HepG2 (cell line): ENCODE measurements at places on chromosomes 2 and 18. TPM values are rescaled to one million over a fixed set of nuclear protein-coding genes. Genes with fewer than 3 reads are reported as not detected.

DNA sequence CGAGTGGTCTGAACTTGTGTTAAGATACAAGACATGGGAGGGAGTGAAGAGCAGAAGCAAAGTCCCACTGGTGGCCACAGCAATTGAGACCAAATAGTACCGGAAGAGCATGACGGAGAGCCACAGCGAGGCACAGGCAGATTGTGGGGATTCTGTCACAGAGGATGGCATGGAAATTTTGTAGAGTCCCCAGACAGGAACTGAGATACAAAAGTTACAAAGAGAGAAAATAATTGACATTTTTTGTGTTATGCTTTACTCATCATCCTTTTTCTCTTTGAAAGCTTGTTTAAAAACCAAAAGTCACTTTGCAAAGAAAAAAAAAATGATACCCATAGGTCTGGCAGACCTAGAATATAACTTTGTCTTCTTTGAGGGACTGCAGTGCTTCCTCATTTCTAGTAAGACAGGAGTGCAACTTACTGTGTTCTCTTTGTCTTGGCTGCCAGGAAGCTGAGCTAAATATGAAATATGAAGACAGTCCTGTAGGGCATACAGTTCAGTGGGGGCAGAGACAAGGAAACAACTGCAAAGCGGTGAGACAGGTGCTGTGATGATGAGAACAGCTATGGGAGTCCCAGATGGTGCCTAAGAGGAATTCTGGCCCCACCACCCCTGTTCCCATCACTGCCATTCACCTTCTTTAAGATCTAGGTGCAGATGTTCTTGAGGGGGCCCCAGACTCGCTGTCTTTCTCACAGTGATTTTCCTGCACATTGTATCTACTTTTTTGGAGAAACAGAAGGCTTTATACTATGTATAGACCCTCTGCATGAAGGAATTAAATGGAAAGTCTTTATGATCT is 5.2 kb downstream of the ARHGAP25 start:
- no peaks in the 10 kb centered on the region for H3K36me3 ChIP-seq
- H3K4me1 ChIP-seq: no peaks in the 10 kb centered on the region

GRCh38 chr2:210474776-210475175 is 1.8 kb downstream of the LANCL1 start:
- H3K4me1 ChIP-seq: peaks cover 18% of the 10 kb centered on the region
- DNase-seq: no peak
- H3K4me3 ChIP-seq: no peak overlapping the region
- H3K27me3 ChIP-seq: no peaks in the 10 kb centered on the region

- DNase-seq: no peak
- no peaks in the 10 kb centered on the region for H3K27me3 ChIP-seq
- H3K4me1 ChIP-seq: no peaks in the 10 kb centered on the region
- no peak overlapping the region for H3K27ac ChIP-seq
Observed at GRCh38 chr2:154557906-154558305, 140.6 kb upstream of the KCNJ3 start.

DNA sequence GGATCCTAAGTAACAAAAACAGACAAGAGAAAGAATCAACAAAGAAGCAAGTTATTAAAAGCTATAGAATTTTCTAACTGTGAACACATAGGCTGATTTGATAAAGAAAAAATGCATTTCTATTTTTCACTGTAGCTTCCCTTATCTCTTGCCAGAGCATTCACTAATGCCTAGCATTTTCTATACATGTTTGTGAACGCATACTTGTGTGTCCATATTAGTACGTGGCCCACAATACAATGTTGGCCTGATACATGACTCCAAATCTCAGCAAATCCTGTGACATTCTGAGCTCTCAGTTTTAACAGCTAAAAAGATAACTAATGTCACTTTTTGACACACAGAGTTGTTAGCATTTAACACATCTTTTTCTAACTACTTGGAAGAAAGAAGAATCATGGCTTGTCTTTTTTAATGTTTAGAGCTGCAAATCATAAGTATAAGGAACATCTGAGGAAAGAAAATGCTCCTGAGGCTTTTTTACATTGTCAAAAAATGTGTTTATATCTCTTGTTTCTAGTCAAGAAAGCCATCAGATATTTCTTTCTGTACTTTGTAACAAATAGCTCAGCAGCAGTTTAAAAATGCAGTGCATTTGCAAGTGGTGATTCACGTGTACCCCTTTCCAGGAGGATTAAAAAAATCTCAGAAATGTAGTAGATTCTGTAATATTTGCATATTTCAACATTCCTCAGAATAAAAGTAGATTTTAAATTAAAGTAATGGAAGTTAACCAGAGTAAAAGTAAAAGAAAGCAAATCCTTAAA is 1646.8 kb upstream of the TMEFF2 start:
- H3K4me3 ChIP-seq: no peak overlapping the region
- H3K27ac ChIP-seq: no peak overlapping the region
- no peak for DNase-seq
- no peaks in the 10 kb centered on the region for H3K4me1 ChIP-seq
- H3K27me3 ChIP-seq: no peaks in the 10 kb centered on the region

DNA sequence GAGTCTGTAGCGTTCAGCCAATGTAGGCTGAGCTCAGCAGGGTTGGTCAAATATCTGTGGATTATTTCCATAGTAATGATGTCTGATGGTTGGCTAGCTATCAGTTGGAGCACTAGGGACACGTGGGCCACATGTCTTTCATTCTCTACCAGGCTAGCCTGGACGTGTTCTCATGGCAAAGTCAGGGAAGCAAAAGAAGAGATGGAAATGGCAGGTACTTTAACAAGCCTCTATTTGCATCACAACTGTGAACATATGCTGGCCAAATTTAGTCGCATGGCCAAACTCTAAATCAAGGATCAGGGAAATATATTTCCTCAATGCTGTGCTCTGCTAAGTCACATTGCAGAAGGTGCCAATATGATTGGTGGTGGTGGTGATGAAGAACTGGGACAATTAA is 371.6 kb upstream of the CHST9 start:
- no peak overlapping the region for H3K4me3 ChIP-seq
- DNase-seq: no peak
- no peaks in the 10 kb centered on the region for H3K36me3 ChIP-seq
- H3K27me3 ChIP-seq: no peaks in the 10 kb centered on the region
- no peak overlapping the region for H3K27ac ChIP-seq

GRCh38 chr2:82120115-82120514 is 1815.6 kb upstream of the LRRTM1 start:
- no peak for DNase-seq
- no peaks in the 10 kb centered on the region for H3K4me1 ChIP-seq
- H3K36me3 ChIP-seq: no peaks in the 10 kb centered on the region
- no peaks in the 10 kb centered on the region for H3K27me3 ChIP-seq

DNA sequence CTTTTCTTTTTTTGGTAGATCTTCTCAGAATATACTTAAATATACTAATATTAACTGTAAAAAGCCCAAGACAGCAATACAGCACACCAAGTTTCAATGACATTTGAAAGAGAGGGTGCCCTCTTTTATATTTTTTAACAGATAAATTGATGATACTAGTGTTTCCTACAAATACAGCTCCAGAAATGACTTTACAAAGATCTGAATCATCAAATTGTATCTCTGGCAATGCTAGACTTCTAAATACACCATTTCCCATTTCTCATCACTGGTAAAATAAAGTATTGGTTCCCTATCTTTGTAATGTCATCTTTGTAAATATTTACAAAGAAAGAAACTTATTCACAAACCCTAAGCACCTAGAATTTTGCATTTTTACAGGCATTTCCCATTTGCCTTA is 281.3 kb downstream of the EXOC6B start:
- no peak overlapping the region for H3K27ac ChIP-seq
- no peak overlapping the region for H3K4me3 ChIP-seq
- peaks cover 19% of the 10 kb centered on the region for H3K4me1 ChIP-seq
- H3K36me3 ChIP-seq: no peaks in the 10 kb centered on the region

- H3K27me3 ChIP-seq: no peaks in the 10 kb centered on the region
- H3K4me1 ChIP-seq: peaks cover 60% of the 10 kb centered on the region
- DNase-seq: no peak
- no peaks in the 10 kb centered on the region for H3K36me3 ChIP-seq
- no peak overlapping the region for H3K27ac ChIP-seq
- no peak overlapping the region for H3K4me3 ChIP-seq
Observed at GRCh38 chr2:215507836-215508235, 72.0 kb upstream of the FN1 start.

- no peaks in the 10 kb centered on the region for H3K36me3 ChIP-seq
- no peaks in the 10 kb centered on the region for H3K27me3 ChIP-seq
- H3K4me1 ChIP-seq: peaks cover 3% of the 10 kb centered on the region; the same call in 1 of the 2 replicates
Observed at GRCh38 chr18:34626404-34627136, 83.5 kb upstream of the DTNA start.

DNA sequence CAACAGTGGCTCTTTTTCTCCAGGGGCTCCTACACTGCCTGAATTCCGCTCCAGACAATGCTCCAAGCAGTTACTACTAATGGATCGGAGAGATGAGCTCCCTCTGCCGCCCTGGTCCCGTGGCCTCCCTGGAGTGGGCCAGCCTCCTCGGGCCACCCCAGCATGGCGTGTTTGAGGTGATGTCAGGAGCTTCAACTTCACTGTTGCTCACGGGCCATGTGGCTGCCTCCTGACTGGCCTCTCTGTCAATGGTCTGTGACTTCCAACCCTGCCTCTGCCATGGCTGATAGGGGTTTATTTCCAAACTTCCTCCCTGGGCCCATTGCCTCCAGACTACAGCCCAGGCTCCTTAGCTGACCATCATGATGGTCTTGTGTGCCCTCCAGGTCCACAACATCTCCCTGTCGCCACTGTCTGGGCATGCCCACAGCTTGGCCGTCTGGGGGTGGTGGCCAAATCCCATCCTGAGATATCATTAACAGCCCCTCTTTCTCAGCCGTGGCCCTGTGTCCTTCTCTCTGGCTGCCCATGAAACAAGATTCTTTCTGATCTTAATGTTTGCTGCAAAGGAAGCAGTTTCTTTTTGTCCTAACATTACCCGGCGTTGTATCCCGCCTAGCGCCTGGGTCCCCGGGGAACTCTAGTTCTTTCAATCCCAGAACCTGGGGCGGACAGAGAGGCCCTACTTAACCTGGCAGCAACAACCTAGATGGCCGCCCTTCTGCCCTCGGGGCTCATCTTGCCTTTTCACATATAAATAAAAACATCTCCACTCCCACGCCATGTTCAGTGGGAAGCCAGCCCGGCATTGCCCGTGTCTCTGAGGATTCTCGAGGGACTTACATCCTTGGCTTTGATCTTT is 38.1 kb downstream of the ATOH8 start:
- H3K36me3 ChIP-seq: no peaks in the 10 kb centered on the region
- no peaks in the 10 kb centered on the region; the same call in 1 of the 2 replicates for H3K27me3 ChIP-seq
- no peak overlapping the region for H3K27ac ChIP-seq
- no peak overlapping the region for H3K4me3 ChIP-seq
- no peak for DNase-seq

- H3K27ac ChIP-seq: no peak overlapping the region
- no peak overlapping the region for H3K4me3 ChIP-seq
Observed at GRCh38 chr2:187615364-187615763, 61.1 kb upstream of the TFPI start.

DNA sequence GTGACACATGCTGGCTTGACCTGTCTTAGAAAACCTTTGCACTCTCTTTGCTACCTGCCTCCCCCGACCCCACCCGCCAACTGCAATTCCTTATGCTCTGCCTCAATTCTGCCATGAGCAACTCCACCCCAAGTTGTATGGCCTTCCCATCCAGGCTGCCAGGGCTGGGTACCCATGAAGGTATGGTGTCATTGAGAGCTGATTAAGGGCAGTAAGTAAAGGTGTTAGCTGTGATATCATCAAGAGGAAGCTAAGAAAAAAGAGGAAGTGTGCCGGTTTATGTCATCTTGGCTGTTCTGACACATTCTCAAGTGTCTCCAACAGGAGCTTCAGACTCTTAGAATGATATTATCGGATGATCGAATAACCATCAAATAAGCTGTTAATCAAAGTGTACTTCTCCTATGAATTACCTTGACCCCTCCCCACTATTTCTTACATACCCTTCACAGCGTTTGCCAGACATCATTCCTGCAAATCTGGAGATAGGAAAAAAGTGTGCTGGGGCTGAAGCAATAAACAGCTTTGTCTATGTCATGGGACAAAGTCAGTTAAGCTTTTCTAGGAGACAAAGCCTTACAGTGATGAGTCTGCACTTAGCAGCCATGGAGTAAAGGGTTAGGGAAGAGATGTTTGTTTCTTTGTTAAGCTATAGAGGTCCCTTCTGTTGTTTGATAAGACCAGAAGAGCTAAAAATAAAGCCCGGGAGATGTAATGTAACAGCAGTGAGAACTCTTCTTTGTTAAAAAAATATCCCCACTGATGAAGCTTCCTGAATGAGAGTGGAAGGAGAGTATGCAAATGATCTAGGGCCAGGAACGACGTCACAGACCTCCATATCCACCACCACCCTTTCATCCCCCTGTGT is 40.4 kb upstream of the SMAD2 start:
- peaks cover 16% of the 10 kb centered on the region; the same call in 2 of the 3 replicates for H3K27me3 ChIP-seq
- H3K36me3 ChIP-seq: no peaks in the 10 kb centered on the region
- no peak overlapping the region for H3K27ac ChIP-seq

The AGXT gene
- 96.1 and 133 TPM in 2 replicates for polyA plus RNA-seq

The TRPM8 gene
- 0.08 and 0.12 TPM in 2 replicates for polyA plus RNA-seq

The MEP1B gene
- polyA plus RNA-seq: not detected in 2 replicates

The IFT172 gene
- polyA plus RNA-seq: 30.7 and 35.7 TPM in 2 replicates

The OLA1 gene
- 97.6 and 153 TPM in 2 replicates for polyA plus RNA-seq

The EPHA4 gene
- polyA plus RNA-seq: not detected in 2 replicates

The UGT1A3 gene
- polyA plus RNA-seq: 0.39 TPM in 1 of 2 replicates, not detected in the other
